ENCODE measurements at places on chromosomes 3 and 15.

GRCh38 chr15:40096094-40096891 lies 12.4 kb downstream of the BMF start:
- no peak for DNase-seq

- DNase-seq, result peak; percentile 45
Measured at GRCh38 chr3:69746119-69746518, 6.9 kb downstream of the MITF start.

- DNase-seq, result no peak
Measured at GRCh38 chr3:61828880-61829721, 267.7 kb downstream of the PTPRG start.

DNA sequence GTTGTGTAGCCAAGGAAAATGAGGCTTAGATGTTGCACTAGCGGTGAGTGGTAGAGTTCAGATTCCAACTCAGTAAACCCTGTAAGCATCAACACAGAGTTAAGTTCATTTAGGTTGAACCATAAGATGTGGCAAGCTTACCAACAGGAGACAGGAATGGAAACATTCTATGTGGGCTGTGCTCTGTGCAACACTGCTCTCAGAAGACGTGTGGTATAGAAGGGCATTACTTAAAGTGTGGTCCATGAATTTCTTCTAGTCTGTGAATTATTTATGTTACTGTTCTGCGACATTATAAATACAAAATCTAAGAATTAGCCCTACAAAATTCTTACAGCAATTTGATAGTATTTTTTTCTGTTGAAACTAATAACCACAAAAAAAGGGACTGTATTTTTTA lies 213.3 kb downstream of the GRM7 start:
- DNase-seq, result no peak

DNA sequence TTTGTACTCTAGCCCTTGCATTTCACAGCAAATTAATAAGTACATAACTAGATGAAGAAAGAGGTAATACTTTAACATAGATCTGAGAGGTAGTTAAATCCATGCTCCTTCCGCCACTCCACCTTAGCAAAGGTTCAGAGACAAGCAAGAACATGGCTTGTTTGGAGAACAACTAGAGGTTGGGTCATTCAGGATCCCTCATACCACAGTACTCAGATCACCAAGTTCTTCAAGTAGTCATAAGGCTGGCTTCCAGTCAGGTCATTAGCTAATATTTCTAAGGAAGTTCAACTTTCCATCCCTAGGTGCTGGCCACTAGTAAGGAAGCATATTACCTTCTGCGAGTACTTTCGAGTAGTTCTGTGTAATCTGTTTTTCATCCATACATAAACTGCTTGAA lies 44.1 kb downstream of the CD200R1 start:
- no peak for DNase-seq

DNA sequence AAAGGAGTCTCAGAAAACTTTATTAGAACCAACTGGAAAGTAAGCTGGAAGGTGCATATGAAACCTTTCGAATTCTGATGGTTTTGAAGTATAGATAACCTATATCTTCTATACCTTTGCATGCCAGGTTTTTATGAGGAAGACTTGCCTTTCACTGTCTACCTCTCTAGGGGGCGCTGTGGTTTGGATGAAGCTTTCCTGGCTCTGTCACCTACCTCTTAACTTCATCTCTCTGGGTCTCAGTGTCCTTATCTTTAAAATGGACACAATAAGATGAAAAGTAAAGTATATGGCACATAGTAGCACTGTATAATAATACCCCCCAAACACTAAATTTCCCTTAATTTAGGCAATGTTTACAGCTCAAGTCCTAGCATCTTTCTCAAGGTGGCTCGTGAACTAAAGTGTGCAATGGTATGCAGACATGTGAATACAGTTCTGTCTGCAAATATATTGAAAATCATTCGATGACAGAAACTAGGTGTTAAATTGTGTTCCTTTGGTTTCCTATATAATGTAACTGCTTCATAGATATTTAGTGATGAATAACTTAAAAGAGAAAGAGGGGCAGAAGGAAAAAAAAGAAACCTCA lies 314.3 kb downstream of the CHST2 start:
- peak; percentile 43 for DNase-seq

DNA sequence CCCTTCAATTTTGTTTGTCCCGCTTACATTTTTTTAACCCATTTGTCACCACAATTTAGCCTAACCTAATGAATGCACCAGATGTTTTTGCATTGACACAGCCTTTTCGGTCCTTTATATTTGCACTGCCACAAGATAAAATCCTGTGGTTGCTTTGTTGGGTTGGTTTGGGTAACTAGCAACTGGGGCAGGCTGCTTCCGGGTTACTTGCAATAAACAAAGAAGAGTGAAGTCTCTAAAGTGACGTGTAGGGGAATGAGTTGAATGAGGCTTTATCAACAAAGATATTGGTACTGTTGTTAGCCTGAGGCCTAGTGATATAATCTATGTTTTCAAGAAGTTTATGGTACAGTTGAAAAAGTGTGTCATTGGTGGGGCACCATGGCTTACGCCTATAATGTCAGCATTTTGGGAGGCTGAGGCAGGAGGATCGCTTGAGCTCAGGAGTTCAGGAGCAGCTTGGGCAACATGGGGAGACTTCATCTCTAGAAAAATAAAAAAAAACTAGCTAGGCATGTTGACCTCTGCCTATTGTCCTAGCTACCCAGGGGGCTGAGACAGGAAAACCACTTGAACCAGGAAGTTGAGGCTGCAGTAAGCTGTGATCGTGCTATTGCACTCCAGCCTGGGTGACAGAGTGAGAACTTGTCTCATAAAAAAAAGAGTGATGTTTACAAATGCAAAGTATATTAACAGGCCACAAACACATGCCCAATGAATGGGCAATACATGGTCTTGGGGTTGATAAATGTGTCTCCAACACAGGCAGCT lies 121.8 kb downstream of the OXSM start:
- no peak for DNase-seq

DNA sequence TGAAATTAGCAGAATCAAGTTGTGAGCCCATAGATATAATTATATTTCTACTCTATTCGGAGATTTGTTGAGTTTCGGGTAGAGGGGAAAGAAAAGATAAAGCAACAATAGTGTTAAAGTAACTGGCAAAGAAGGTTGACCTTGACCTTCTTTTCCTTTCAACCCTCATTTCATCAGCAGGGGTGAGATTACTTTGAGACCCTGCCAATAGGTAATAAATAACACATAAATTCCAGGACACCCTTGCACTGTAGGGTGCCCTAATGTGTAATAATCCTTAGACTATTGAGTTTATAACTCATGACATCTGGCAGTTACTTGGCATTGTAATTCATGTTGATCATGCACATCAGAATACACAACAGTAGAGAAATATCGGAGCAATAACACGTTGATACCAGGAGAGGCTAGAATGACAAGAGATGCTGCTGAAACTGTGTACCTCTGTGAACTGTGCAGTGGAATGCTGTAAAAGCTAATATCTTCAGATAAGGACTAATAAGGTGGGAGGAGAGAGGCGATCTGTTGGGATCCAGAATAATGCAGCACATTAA lies 426.7 kb downstream of the ROBO2 start:
- no peak for DNase-seq

- DNase-seq, result no peak
Measured at GRCh38 chr15:43527016-43527801, 9.8 kb downstream of the MAP1A start.
